ENCODE measurements at places on chromosomes 2 and 18.
A peak's percentile ranks its signal among the peaks of the same experiment; 100 is the strongest.

- no peak for DNase-seq
Observed at GRCh38 chr2:174342686-174343342, 8.1 kb downstream of the SP9 start.

GRCh38 chr18:11695736-11696135, 6.7 kb downstream of the GNAL start:
- no peak for DNase-seq

GRCh38 chr2:120451334-120451733, 105.4 kb downstream of the INHBB start:
- no peak for DNase-seq

DNA sequence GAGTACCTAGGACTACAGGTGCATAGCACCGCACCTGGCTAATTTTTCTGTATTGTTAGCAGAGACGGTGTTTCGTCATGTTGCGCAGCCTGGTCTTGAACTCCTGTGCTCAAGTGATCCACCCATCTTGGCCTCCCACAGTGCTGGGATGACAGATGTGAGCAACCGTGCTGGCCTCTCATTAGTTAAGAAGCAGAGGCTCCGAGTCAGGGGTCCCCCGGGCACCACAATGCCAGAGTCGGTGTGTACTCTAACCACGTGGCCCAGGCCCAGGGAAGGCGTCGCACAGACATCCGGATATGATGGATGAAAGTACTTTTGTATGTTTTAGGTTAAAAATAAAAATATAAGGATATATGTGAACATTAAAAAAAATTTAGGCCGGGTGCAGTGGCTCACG, 28.3 kb upstream of the HPCAL1 start:
- DNase-seq: no peak

DNA sequence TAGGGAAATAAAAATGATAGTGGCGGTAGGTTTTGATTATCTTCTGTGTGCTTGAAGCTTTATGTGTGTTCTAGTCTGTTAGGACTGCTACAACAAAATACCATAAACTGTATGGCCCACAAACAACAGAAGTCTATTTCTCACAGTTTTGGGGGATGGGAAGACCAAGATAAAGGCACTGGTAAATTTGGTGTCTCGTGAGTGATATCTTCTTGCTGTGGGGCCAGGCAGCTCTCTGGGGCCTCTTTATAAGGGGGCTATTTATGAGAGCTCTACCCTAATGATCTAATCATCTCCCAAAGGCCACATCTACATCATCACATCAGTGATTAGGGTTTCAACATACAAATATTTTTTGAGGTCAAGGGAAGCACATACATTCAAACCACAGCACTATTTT, 86.8 kb upstream of the SPHKAP start:
- no peak for DNase-seq

DNA sequence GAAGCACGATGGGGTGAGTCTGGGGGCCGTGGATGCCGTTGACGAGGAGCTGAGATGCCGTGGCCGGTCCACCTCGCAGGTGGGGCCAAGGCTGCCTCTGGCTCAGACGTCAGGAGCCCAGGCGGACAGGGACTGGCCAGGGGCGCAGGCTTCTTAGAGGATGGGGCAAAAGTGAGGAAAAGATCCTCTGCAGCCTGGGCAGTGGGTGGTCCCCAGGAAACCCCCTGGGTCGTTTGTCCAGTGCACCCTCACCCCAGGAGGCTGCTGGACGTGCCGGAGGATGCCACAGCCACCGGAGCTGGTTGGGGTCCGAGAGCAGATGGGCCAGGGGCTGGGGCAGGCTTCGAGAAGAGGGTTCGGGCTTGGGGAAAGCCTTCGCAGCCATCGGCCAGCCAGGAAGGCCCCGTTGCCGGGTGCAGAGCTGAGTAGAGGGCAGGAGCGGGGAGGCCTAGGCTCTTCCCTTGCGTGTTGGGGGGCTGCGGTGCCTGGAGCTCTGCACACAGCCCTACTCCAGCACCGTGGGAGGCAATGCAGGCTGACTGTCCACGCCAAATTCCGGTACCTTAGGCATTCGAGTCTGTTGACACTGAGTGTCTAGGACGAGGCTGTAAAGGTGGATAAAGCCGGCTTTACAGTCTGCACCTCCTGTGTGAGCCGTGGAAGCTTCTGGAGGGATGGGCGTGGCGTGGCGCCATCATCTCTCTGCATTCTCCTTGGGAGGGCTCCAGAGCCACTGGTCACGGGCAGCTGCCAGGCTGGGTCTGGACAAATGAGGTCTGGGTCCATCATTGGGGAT, 18.8 kb downstream of the GPC1 start:
- no peak for DNase-seq

DNA sequence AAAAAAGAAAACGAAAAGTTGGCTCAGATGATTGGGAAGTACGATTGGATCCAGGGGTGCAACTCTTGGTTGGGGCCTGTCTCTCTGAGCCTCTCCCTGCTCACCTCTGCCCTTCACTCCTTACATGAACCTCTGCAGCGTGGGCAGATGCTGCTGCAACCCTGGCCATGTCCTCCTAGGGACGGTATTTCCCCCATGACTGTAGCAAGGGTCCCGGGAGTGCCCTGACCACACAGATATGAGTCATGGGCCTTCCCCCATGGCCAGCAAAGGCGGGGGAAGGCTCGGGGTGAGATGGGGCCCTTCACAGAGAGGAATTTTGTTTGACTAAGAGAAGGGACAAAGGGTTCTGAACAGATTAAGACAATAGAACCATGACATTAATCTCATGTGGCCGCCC, 129.0 kb downstream of the NCK2 start:
- DNase-seq: peak; percentile 31

- DNase-seq: no peak
Observed at GRCh38 chr18:24924066-24924716, 427.8 kb downstream of the ZNF521 start.

DNA sequence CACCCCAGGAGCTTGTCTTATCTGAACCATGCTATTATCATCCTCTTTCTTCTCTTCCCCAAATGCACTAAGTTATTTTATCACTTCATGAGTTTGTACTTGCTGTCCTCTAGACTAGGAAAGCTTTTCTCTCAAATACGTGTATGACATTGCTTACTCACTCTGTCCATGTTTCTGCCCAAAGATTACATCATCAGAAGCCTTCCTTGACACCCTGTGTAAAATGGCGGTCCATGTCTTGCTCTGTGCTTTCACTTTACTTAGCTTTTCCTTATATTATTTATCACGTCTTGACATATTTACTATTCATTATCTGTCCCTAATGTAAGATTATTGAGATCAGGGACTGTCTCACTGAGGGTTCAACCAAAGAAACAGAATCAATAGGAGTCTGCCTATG, 196.1 kb upstream of the ZEB2 start:
- DNase-seq: no peak

DNA sequence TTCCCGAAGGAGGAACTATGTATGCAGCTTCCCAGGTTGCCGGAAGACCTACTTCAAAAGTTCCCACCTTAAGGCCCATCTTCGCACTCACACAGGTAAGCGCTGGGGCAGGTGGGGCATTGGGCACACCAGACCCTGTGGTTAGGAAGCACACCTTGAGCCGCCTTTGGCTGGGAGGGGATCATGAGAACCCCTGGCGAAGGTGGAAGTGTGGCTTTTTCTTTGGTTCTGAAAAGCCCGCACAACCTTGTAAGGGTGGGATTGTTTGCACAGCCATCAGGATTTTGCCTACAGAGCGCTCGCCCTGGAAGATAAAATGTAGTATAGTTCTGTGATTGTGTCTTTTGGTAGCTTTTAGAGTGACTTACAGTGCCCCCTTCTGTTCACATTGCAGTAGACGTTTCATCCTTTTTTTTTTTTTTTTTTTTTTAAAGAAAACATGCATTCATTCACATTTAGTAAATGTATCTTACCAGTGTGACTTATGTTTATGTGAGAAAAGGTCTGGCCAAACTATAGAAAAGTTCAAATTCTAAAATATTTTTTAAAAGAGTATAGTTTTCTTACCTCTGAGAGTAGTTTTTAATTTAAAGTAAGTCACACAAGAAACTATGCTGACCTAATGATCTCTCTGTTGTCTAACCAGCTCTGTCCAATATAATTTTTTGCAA, 5.3 kb downstream of the KLF11 start:
- DNase-seq: peak; percentile 81

- no peak for DNase-seq
Observed at GRCh38 chr18:44198612-44199284, 481.9 kb upstream of the SETBP1 start.

GRCh38 chr2:67516899-67517530, 119.9 kb downstream of the ETAA1 start:
- DNase-seq: peak; percentile 96

- DNase-seq: no peak
Observed at GRCh38 chr18:52190195-52190594, 149.8 kb upstream of the DCC start.

DNA sequence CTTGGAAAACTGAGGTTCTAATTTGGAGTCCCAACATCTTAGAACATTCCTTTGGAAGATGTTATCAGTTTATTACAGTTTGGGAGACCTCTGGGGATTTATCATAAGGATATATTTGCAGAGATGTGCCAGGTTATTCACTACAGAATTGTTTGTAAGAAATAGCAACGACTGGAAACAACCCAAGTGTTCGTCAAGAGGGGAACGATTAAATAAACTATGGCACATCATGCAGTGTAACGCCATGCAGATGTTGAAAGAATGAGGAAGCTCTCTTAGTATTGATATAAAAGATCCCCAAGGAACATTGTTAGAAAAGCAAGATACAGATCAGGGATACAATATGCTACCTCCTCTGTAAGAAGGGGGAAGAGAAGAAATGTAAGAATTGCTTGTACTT, 210.6 kb downstream of the TMEM247 start:
- DNase-seq: peak; percentile 92

GRCh38 chr2:237434866-237435311, 20.9 kb upstream of the COL6A3 start:
- DNase-seq: no peak

GRCh38 chr2:159555651-159556392, 60.5 kb downstream of the BAZ2B start:
- no peak for DNase-seq

- DNase-seq: peak; percentile 29
Observed at GRCh38 chr2:30026091-30027055, 105.0 kb upstream of the ALK start.

DNA sequence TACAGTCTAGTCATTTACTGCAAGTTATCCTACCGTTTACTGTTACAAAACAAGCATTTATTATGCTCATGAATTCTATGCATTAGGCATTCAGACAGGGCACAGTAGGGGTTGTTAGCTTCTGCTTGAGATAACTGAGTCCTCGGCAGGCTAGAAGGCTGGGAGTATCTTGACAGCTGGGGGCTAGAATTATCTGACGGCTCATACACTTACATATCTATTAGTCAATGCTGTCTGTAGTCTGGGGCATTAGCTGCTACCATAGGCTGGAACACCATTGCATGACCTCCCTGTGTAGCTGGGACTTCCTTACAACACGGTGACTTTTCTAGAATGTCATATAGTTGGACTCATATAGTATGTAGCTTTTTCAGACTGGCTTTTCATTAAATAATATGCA, 61.9 kb upstream of the ALK start:
- no peak for DNase-seq

GRCh38 chr2:130825231-130825965, 11.3 kb upstream of the ARHGEF4 start:
- no peak for DNase-seq

- no peak for DNase-seq
Observed at GRCh38 chr2:41187376-41188122, 735.7 kb upstream of the SLC8A1 start.

- DNase-seq: no peak
Observed at GRCh38 chr2:96163768-96164429, 18.7 kb upstream of the DUSP2 start.

GRCh38 chr18:30406728-30407127, 635.8 kb downstream of the DSC3 start:
- no peak for DNase-seq

DNA sequence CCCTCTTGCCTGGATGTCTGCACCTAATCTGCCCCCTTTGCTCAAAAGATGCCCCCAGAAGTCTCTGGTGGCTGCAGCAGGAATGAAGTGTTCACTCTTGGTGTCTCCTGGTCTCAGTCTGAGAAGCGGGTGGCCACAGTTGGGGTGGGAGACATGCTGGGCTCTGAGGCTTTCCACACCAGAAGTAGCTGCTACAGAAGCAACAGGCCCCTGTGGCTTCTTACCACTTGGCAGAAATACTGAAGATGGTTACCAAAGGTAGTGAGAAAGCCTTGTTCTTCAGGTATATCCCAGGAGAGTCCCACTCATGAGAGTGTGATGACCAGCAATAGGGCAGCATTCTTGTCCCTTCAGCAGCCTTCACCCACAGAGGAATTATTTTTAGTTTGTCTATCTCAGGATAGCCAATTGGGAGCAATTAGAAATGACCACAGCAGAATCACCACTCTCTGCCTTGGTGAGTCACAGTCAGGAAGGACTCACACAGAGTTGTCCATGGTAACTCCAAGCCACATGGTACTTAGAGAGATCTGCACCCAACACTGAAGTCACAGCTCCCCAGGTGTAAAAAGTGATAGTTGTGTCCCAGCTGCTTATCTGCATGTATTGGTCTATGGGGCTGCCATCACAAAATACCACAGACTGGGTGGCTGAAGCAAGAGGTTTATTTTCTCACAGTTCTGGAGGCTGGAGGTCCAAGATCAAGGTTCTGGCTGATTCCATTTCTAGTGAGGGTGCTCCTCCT, 169.8 kb upstream of the ID2 start:
- peak; percentile 24 for DNase-seq

- no peak for DNase-seq
Observed at GRCh38 chr2:241564596-241565410, 6.3 kb downstream of the BOK start.

DNA sequence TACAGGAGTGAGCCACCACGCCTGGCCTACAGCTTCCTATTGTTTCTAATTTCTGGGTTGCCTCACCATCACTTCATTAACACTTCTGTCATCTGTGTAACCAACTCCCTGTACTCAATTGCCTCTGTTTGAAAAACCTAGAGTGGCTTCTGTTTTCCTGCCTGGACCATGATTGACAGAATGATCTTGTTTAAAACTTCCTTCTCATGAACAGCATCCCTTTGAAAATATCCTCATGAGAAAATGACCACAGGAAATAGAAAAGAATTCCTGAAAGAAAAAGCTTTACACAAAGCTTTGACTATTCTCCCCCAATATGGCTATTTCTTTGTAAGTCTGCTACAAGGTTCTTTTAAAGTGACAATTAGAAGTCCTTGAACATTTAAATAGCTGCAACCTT, 672.3 kb downstream of the ARHGAP15 start:
- no peak for DNase-seq

DNA sequence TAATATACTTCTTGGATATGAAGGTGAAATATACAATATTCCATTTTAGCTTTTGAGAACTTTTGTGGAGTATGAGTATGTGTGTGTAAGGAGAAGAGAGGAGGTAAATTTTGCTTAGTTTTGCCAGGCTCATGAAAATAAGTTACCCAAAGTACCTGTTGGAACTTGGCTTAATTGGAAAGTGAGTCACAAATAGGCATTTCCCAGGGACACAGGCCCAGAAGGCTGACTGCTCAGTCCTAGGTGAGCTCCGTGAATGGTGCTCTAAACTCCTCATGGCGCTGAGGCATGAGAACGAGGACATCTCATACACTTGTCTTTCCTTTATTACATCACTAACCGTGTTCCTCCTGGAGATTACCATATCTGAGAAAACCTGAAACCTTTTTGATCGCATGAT, 148.5 kb upstream of the RAB12 start:
- no peak for DNase-seq

Measured in fibroblast of the aortic adventitia (primary cell).